ENCODE measurements at places on chromosomes 12 and 14. TPM values are rescaled to one million over a fixed set of nuclear protein-coding genes. Genes with fewer than 3 reads are reported as not detected.

SMCO2 gene
- total RNA-seq, result not detected

ESR2 gene
- total RNA-seq, result 47.7 TPM

BTG1 gene
- total RNA-seq, result 13.8 TPM

RAPGEF3 gene
- not detected for total RNA-seq

SSTR1 gene
- not detected for total RNA-seq

HOXC6 gene
- not detected for total RNA-seq

HIGD1C gene
- not detected for total RNA-seq

PCED1B gene
- total RNA-seq, result under 0.01 TPM

SLC10A1 gene
- total RNA-seq, result not detected

IRF9 gene
- 161 TPM for total RNA-seq

PIANP gene
- not detected for total RNA-seq

TRPV4 gene
- total RNA-seq, result 0.73 TPM

OTUB2 gene
- 4.4 TPM for total RNA-seq

PLCZ1 gene
- total RNA-seq, result not detected

SARNP gene
- 61.4 TPM for total RNA-seq

RNASE3 gene
- not detected for total RNA-seq

ACSM4 gene
- total RNA-seq, result not detected

TROAP gene
- total RNA-seq, result 13.8 TPM

YAF2 gene
- total RNA-seq, result 14.3 TPM

PRKD1 gene
- 17.7 TPM for total RNA-seq

SPRYD3 gene
- 21.4 TPM for total RNA-seq

CHMP4A gene
- 12.4 TPM for total RNA-seq

HSPB8 gene
- total RNA-seq, result 20.0 TPM

IFT81 gene
- 47.3 TPM for total RNA-seq

YEATS4 gene
- total RNA-seq, result 23.6 TPM

EEF1AKMT3 gene
- total RNA-seq, result 3.4 TPM

KRT6A gene
- not detected for total RNA-seq

TPH2 gene
- total RNA-seq, result not detected

BHLHE41 gene
- total RNA-seq, result 60.0 TPM

SSPN gene
- total RNA-seq, result 9.1 TPM

WSCD2 gene
- total RNA-seq, result under 0.01 TPM

KCNMB4 gene
- total RNA-seq, result not detected

SIVA1 gene
- 58.5 TPM for total RNA-seq

SOX5 gene
- 17.6 TPM for total RNA-seq

VWF gene
- total RNA-seq, result 0.34 TPM

OR2AP1 gene
- total RNA-seq, result not detected

BIN2 gene
- total RNA-seq, result not detected

SLC17A8 gene
- not detected for total RNA-seq

TPPP2 gene
- not detected for total RNA-seq

KRT71 gene
- total RNA-seq, result not detected

HOXC11 gene
- total RNA-seq, result 0.33 TPM

GLI1 gene
- 0.15 TPM for total RNA-seq

ACRBP gene
- not detected for total RNA-seq

DDHD1 gene
- total RNA-seq, result 9.3 TPM

SLC7A7 gene
- 1.2 TPM for total RNA-seq

DHH gene
- total RNA-seq, result under 0.01 TPM

CIDEB gene
- 1.7 TPM for total RNA-seq

LRTM2 gene
- not detected for total RNA-seq

SERPINA3 gene
- 0.93 TPM for total RNA-seq

SYNDIG1L gene
- not detected for total RNA-seq

C3AR1 gene
- 0.69 TPM for total RNA-seq

TAS2R13 gene
- total RNA-seq, result 1.7 TPM

TAS2R31 gene
- 4.1 TPM for total RNA-seq
